ENCODE measurements at places on chromosomes 2 and 18.

GRCh38 chr2:45919160-45919650 lies 267.7 kb downstream of the PRKCE start:
- DNase-seq = no peak

DNA sequence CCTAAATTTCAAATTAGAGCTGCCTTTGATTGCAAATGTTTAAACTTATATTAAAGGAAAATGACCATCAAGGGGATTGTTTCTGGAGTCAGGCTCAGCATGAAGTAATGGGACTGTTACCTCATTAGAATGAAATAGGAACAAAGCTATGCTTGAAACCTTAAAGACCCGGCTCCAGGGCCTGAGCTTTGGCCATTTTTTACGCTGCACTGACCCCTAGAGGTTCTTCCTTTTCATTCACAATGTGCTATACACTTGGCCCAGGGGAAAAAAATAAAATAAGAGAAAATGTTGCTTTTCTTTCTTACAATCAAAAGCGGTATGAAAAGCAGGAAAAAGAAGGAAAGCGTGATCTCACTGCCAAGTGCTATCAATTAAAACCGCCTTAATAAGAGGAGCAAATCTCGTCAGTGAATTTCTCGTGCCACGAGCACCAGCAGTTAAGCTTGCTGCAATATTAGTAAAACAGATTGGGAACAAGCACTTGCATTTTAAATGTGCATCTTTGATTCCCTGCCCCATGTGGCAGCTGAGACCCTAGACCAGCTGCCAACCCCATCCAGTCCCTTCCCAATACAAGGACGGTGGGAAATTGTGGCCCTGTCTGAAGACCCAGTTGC lies 96.6 kb downstream of the MBD2 start:
- no peak for DNase-seq

DNA sequence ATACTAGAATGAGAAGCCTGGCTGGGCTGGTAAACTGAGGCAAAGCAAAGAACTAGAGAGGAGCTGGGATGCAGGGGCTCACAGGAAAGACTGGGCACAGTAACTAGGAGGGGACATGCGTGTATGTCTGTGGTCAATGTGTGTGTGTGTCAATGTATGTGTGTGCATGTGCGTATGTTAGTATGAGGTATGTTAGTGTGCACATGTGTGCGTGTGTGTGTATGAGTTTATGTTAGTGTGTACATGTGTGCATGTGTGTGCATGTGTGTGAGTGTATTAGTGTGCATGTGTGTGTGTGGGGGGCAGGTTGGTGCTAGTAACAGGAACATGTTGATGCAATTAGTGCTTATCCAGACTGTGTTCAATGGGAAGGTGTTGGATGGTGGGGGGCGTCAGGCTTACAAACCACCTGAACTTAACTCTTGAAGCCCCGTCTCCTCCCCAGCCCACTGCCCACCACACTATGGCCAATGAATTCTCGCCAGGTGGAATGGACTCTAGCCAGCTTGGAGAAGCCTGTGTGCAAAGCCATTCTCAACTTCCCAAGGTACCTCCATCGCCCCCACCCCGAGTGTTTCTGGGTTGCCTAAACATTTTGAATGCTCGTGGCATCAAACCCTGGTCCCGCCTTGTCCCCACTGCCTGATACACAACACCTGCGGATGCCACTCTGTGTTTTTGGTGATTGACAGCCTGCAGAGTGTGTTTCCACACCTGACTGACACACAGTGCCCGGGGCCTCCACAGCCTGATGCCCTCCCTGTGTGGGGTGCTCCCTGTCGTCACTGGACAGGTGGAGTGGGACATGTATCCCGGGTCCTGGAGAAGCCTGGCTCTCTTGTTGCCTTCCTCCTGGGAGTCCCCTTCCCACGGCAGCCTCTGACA lies 90.1 kb upstream of the ASB18 start:
- DNase-seq = no peak

DNA sequence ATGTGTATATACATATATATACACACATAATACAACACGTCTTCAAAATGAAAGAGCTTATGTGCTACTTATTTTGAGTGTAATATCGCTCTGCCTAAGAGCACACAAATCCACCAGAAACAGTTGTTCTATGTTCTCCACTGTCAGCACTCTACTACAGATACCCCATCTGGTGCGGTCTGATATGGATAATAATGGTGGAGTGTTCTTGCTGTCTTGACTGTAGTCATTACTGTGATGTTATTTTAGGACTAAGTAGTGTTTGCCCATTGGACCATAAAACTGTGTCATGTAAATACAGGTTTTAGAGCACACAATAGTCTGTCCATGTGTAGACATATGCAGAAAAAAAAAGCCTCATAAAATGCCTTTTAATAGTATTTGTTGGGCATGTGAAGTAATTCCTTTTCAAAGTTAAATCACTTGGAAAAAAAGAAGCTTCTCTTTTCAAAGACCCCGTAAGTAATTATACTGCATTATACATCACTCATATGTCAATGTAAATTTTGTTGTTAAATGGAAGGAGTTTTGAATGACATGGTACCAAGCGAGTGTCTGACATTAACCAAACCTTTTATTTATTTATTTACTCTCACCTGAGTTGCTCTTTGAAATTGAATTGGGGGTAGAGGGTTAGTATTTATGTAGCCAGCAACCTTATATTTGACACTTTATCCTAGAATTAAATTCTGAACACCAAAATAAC lies 1249.2 kb upstream of the ZEB2 start:
- no peak for DNase-seq

DNA sequence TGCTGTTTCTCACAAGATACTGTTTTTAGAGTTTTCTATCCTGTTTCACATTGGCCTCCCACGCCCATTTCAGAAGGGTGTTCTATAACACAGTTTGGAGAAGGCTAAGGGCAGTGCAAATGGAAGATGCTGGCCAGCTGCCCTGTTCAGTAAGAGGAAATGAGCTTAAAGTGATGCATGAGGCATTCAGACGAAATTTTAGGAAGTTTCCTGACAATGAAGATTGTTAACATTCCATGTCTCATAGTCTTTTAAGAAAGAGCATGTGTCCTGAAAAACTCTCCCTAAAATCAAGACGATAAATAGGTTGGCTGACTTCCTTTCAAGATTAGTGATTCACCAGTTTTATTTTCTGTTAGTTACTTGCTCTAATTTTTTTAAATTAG lies 484.2 kb upstream of the NRP2 start:
- no peak for DNase-seq

- DNase-seq = no peak
These were observed 181.3 kb downstream of the PID1 start for GRCh38 chr2:229089776-229090175.

- peak; percentile 60 for DNase-seq
These were observed 48.1 kb downstream of the TMEM185B start for GRCh38 chr2:120174963-120175581.

- DNase-seq = no peak
These were observed 241.6 kb upstream of the FN1 start for GRCh38 chr2:215677481-215677880.

- DNase-seq = no peak
These were observed 11.2 kb downstream of the ASPRV1 start for GRCh38 chr2:69950241-69950640.

- no peak for DNase-seq
These were observed 105.5 kb upstream of the ASB18 start for GRCh38 chr2:236369661-236370062.

- no peak for DNase-seq
These were observed 149.6 kb upstream of the APCDD1 start for GRCh38 chr18:10304853-10305252.

DNA sequence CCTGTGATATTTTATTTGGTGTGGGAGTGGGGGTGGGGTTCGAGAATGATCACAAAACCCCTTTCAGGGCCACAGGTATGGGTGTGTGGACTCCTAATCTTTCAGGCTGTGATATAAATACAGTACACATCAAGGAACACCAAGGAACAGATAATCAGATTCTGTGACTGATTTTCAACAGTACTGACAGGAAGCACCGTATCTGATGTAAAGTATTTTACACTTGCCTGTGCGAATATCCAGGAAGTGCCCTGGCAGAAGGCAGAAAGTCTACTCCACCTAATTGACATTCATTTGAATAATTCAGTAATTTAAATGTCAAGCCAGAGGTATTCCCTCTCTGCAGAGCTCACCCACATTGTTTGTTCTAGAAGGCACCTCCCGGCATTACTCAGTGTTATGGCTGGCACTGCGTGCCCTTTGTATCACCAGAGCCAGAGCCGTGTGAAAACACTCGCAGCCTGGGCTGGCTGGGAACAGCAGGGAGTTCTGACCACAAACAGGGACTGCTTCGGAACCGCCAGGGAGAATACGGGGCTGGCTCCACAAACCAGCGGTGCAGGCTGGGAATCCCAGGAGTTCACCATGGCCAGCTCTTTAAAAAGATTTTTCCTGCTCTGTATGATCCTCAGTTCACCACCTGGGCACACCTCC lies 91.8 kb downstream of the ACVR1 start:
- peak; percentile 64 for DNase-seq

DNA sequence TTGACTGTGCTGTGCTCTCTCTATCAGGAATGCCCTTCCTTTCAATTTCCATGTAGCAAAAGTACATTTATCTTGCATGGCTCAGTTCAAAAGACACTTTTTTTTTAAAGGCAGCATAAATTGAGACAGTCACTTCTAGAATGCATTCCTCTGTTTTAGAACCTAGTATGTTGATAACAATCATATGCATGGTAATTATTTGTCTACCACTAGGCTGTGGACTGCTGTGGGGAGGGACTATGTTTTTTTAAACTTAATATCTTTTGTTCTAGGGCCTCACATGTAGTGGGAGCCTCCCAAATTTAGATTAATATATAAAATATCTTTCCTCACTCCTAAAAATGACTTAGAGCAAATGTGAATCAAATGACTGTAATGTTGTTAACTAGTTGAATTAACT lies 269.9 kb downstream of the MEIS1 start:
- DNase-seq = no peak

- no peak for DNase-seq
These were observed 24.8 kb upstream of the TBC1D8 start for GRCh38 chr2:101175991-101176390.

DNA sequence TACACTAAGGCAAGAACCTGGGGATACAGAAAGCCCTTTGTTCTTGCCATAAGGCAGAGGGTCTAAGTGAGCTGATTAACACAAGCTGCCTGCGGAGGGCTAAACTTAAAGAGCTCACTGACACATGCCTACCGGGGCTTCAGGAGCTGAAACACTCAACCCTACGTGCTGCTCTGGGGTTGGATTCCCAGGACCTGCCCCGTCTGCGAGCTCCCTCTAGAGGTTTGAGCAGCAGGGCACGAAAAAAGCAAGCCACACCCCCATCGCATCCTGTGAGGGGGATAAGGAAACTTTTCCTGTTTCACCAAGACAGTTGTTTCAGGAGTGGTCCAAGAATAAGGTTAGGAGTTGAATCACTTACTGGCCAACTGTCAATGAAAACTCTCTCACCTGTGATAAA lies 562.1 kb downstream of the TMX3 start:
- no peak for DNase-seq

DNA sequence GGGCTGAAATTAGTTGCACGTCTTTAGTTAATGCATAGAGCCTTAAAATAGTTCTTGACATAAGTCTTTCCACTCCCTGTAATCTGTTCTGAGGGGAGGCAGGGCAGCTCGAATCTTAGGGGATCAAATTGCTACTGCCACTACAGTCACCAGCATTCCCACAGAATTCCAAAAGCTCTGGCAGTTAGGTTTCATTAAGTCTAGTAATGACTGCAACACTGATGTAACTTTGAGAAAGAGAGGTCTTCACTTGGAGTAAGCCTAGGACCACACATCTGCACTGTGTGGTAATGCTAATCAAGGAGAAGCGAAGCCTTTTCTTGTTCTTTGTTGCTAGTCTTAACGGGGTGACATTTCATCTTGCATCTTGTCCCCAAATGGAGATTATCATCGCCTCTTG lies 19.3 kb upstream of the NCK2 start:
- DNase-seq = no peak

DNA sequence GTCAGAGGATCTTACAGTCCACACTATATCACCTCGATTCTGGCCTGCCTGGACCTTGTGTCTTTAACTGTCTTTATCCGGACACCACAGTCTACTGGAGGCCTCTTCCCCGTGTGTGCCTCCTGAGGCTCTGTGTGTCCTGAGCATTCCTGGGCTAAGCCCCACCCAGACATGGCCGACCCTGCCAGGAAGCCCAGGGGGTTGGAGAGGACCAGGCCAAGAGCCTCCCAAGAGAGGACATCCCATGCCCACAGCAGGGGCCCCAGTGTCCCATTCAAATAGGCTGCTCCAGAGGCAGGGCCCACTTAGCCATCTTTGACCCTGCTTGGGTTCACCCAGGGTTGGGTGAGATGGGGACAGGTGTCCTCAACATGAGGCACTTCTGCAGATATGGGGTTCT lies 84.7 kb upstream of the OTOS start:
- DNase-seq = no peak

DNA sequence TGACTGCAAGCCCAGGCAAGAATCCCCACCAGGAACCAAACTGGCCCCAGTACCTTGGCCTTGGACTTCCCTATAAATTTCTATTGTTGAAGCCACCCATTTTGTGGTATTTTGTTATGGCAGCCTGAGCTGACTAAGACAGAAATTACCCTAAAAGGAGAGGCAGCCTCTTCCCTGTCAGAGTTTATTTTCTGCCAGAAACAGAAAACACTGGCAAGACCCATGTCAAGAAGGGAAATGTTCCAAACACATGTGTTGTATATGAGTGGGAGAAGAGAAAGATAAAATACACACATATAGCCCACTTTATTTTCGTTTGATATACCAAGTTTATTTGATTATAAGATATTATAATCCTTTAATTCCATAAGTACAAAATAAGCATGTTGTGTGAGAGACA lies 225.1 kb upstream of the FSHR start:
- no peak for DNase-seq

DNA sequence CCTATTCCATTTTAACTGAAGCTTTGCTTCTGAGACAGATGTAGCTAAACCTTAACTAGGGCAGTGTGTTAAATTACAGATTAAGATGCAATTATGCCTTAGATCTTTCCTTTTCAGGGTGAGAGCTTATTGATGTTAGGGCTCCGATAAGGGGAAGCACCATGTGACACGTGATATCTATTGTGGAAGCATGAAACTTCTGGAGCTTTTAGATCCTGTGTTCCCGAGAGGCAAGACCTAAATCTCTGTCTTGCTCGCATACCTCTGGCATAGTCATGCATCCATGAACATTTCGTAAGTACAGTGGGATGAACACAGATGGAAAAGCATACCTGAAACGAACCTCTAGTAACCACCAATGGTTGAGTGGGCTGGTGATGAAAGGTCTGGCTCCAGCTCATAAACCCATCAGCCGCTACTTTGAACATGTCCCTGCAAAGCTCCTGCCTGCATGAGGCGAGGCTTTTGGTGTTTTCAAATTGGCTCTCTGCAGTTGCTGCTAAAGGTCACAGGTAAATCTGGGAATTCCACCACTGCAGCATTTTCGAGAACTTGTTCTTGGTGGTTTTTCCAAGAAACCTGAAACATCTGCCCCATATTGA lies 3.7 kb upstream of the NRP2 start:
- no peak for DNase-seq

- no peak for DNase-seq
These were observed 5.2 kb downstream of the IL37 start for GRCh38 chr2:112916145-112916571.

- no peak for DNase-seq
These were observed 93.2 kb upstream of the PKDCC start for GRCh38 chr2:41954304-41955291.

GRCh38 chr2:150811259-150811855 lies 323.9 kb upstream of the RND3 start:
- no peak for DNase-seq

- DNase-seq = no peak
These were observed 431.8 kb upstream of the SPHKAP start for GRCh38 chr2:228613133-228613850.

- peak; percentile 10 for DNase-seq
These were observed 15.4 kb upstream of the SLC9A2 start for GRCh38 chr2:102603904-102604303.

Measured in LoVo (cell line).